GM23248 (cell line): ENCODE measurements at places on chromosomes 2 and 18. TPM values are rescaled to one million over a fixed set of nuclear protein-coding genes. Genes with fewer than 3 reads are reported as not detected.

GRCh38 chr2:151159109-151159662 is 102.5 kb downstream of the RBM43 start:
- no peak for DNase-seq

Gene GKN2
- not detected in 2 replicates for total RNA-seq

GRCh38 chr2:11663427-11663826 is 6.6 kb downstream of the NTSR2 start:
- DNase-seq: no peak

Gene SERPINB3
- total RNA-seq: not detected in 2 replicates

- DNase-seq: no peak
These were observed 152.6 kb downstream of the COL6A3 start for GRCh38 chr2:237261327-237261726.

GRCh38 chr18:46213295-46213694 is 109.1 kb downstream of the HAUS1 start:
- DNase-seq: peak; percentile 34

DNA sequence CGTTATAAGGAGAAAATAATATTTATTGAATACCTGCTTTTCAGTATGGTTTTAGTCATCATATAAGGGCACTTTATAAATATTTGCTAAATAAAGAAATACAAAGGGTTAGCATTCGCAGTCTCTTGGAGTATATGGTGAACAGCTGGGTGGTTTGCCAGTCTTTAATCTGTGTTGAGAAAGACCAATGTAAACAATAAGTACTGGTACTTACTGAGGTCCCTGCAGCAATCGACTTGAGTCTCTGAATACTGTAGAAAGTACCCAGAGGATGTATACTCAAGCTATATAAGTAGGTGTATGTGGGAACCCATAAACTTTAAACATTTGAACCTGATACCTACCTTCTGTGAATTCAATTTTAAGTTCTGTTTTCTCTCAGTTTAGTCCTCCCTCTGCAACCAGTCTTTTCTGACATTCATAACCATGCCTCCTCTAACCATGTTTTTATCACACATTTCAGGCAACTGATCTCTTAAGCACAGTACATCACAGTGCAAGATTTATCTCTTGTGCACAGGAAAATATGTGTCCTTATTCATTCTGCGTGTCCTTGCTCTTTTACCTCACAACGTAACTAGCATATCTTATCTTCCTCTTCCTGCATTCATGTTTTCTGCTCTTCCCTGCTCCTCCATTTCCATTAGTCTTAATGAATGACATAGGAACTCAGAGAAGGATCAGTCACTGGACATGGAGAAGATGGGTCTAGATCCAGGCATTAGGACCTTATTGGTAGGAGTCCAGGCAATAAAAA is 21.7 kb downstream of the C18orf63 start:
- DNase-seq: no peak

GRCh38 chr2:208363485-208363884 is 43.1 kb upstream of the PTH2R start:
- DNase-seq: peak; percentile 82

Gene UNC80
- not detected in 2 replicates for total RNA-seq

Gene BABAM2
- 22.8 and 35.2 TPM in 2 replicates for total RNA-seq
